Thoracic aorta endothelial cell (primary cell): ENCODE measurements at places on chromosomes 6 and 20. TPM values are rescaled to one million over a fixed set of nuclear protein-coding genes. Genes with fewer than 3 reads are reported as not detected.

The NMBR gene
- not detected in 2 replicates for total RNA-seq

The DLL1 gene
- 1.2 TPM in 2 replicates for total RNA-seq

The AGER gene
- total RNA-seq: 0.27 and 0.36 TPM in 2 replicates

The BEND6 gene
- 1.0 and 1.1 TPM in 2 replicates for total RNA-seq

The MAD2L1BP gene
- 30.9 and 37.6 TPM in 2 replicates for total RNA-seq

The KIF16B gene
- total RNA-seq: 9.4 and 11.6 TPM in 2 replicates

The SMLR1 gene
- total RNA-seq: not detected in 2 replicates

The C20orf202 gene
- total RNA-seq: not detected in 2 replicates

The SEC63 gene
- 52.2 and 60.8 TPM in 2 replicates for total RNA-seq

The GPSM3 gene
- total RNA-seq: 7.6 and 11.6 TPM in 2 replicates

The PKIB gene
- 0.22 TPM in 1 of 2 replicates, not detected in the other for total RNA-seq

The GPR63 gene
- under 0.01 and 0.36 TPM in 2 replicates for total RNA-seq

The SLC32A1 gene
- not detected in 2 replicates for total RNA-seq

The F13A1 gene
- not detected in 2 replicates for total RNA-seq

The PTPRT gene
- total RNA-seq: not detected in 2 replicates

The DSE gene
- total RNA-seq: 33.0 and 41.6 TPM in 2 replicates

The MLN gene
- total RNA-seq: not detected in 2 replicates

The CCM2L gene
- total RNA-seq: 5.5 and 10.0 TPM in 2 replicates

The BHLHE23 gene
- total RNA-seq: not detected in 2 replicates

The SLC22A1 gene
- not detected in 2 replicates for total RNA-seq

The RBCK1 gene
- total RNA-seq: 55.2 and 62.1 TPM in 2 replicates

The RAB32 gene
- 103 and 122 TPM in 2 replicates for total RNA-seq

The RIPPLY2 gene
- total RNA-seq: not detected in 2 replicates

The TCF15 gene
- 0.13 and 0.14 TPM in 2 replicates for total RNA-seq

The RIPOR3 gene
- total RNA-seq: not detected in 2 replicates

The TDRD6 gene
- total RNA-seq: under 0.01 and 0.07 TPM in 2 replicates

The SLC22A7 gene
- not detected in 2 replicates for total RNA-seq
